ENCODE measurements at places on chromosomes 5 and 9.

- no peak for DNase-seq
Observed at GRCh38 chr9:99066571-99066970, 38.3 kb upstream of the TGFBR1 start.

GRCh38 chr5:17860660-17861315 lies 226.5 kb downstream of the TAF11L14 start:
- peak; percentile 36 for DNase-seq

GRCh38 chr5:10442576-10442975 lies 897 bp downstream of the ROPN1L start:
- no peak for DNase-seq

- DNase-seq, result no peak
Observed at GRCh38 chr9:127038531-127038930, 83.9 kb downstream of the ANGPTL2 start.

DNA sequence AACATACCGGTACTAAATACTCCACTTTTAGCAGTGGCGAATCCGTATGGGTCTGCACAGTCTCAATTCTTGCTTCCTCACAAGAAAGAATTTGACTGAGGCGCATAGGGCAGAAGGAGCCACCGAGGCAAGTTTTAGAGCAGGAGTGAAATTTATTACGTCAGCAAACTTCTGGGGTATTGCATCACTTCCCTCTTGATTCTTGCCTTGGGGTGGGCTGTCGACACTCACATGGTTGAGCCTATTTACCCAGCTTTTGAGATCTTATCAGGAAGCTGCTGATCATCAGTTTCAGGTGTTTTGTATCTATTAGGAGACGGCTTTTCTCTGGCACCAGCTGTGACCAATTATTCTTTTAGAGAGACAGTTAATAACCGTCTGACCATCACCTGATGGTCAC lies 111.5 kb upstream of the CCNH start:
- no peak for DNase-seq

- peak; percentile 61 for DNase-seq
Observed at GRCh38 chr5:39076757-39077728, 2.8 kb upstream of the RICTOR start.

GRCh38 chr5:177599731-177600507 lies at the start of gene B4GALT7:
B4GALT7 (plus strand) TSS chr5:177600132; CDS start chr5:177600211, 79 bp downstream.
- peak; percentile 82 for DNase-seq

- peak; percentile 94 for DNase-seq
Observed at GRCh38 chr5:32174011-32174870, at the start of gene GOLPH3. GOLPH3 (minus strand) TSS chr5:32174319; CDS start chr5:32174034, 285 bp downstream.

GRCh38 chr5:152288917-152289595 lies 116.0 kb downstream of the NMUR2 start:
- no peak for DNase-seq

GRCh38 chr9:121085661-121086060 lies 10.9 kb downstream of the CNTRL start:
- DNase-seq, result peak; percentile 40

DNA sequence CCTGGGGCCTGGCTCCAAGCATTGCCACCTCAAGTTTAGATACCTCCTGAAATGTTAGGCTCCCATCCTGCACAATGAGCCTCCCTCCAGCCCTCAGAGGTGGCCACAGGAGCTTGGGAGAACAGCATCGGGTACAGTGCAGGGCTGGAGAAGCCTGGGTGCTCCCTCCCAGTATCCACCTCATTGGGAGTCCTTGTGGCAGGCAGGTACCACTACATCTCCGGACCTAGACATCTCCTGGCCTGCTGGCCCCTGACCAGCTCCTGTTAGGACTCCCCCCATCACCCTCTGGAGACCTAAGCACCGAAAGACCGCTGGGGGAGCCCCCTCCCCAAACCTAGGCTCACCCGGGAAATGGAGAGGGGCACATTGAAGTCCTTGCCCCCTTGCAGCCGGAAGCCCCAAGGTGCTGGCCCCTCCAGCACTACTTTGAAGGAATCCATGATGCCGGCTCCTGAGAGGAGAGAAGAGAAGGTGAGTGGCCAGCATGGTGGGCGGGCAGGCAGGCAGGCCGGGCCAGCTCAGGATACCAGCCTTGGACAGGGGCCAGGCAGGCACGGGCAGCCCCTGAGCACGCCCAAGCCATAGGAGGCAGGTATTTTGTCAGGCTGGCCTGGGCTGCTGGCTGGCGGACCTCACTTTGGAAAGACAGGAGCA lies 1.2 kb downstream of the PDLIM7 start:
- peak; percentile 77 for DNase-seq

GRCh38 chr9:128894764-128895163 lies 12.8 kb downstream of the LRRC8A start:
- no peak for DNase-seq

GRCh38 chr5:5353681-5354080 lies 68.8 kb upstream of the ICE1 start:
- DNase-seq, result no peak

DNA sequence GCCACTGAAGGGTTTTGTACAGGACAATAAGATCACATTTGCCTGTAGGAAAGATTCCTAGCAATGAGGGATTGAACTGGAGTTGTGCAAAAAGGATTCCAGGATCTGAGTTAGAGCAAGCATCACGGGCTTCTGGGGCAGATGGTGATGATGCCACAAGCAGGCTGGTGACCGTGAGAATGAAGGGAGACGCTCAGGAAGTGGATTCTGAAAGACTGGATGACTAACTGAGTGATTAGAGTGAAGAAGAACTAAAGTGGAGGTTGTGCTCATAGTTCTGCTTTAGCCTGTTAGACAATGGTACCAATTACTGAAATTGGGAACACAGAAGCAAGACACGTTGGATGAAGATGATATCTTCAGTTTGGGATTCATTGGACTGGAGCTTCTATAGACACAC lies 168.2 kb downstream of the CD180 start:
- no peak for DNase-seq

DNA sequence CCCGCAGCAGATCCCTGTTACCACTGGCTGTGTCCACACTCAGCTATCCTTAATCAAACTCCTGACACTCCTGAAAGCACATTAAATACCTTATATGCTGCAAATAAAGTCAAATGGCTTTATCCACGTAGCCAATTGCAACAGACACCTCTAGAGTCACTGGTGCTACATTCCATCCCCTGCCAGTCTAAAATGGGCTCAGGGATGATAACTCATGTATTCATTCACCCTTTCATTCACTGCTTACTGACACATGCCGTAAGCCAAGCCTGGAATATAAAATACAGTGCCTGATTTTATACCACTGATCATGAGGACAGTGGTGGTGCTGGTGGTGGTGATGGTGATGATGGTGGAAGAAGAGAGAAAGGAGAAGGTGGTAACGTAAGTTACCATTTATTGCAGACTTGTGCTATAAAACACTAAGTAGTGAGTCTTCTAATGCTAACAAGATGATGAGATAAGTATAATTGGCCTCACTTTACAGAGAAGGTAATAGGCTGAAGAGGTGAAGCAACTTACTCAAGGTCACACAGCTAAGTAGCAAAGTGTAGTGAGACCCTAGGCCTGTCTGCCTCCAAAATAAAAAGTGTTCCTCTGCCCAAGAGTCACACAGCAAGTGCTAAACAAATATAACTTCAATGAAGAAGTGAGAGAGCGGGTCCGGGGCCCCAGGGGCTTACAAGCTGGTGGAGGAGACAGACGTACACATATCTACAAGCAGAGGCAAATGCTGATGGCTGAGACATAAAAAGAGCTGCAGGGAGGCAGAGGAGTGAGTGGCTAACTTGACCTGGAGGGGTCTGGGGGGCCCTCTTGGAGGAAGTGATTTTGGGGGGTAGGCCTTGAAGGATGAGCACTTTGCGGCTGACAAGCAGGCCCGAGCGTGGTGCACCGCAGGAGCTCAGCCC lies 1.2 kb downstream of the TTLL11 start:
- no peak for DNase-seq

DNA sequence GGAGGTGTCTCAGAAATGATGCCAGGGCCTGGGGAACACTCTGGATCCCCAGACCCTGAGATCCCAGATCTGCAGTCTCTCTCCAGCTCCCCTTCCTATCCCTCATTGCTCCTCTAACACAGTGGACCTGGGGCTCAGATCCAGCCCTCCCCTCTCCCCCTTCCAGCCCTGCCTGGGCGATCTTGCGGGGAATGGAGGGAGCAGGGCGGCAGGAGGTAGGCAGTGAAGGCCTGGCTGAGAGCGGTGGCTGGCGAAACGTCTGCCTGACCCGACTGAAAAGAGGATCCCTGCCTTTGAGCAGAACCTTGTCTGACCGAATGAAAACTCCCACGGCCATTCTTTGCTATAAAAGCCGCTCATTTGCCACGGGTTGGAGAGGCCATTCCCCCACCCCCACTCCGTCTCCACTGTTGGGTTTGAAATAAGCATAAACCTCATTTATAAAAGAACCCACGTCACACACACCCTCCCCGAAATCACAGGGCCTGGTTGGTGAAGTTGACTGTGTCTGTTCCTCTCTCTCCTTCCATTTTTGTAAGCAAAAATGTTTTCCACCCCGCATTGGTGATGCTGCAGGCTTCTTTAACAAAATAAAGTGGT lies 8.8 kb downstream of the MSX2 start:
- DNase-seq, result no peak

DNA sequence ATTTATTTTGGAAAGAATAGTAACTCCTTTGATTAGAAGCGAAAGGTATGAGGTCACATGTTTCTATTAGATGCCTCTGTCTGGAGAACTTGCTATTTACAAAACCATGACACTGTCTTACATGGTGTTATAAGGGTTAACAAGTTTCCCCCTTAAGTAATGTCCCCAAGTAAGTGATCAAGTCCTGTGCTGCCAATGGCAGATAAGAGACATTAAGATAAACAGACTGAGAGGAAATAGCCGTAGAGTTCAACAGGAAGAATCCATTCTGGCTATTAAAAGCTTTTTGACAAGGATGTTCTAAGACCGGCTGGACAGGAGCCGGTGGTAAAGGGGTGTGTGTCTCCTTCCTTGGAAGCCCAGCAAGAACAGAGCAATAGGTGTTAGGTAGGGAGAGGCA lies 257.5 kb downstream of the GADD45G start:
- DNase-seq, result no peak

DNA sequence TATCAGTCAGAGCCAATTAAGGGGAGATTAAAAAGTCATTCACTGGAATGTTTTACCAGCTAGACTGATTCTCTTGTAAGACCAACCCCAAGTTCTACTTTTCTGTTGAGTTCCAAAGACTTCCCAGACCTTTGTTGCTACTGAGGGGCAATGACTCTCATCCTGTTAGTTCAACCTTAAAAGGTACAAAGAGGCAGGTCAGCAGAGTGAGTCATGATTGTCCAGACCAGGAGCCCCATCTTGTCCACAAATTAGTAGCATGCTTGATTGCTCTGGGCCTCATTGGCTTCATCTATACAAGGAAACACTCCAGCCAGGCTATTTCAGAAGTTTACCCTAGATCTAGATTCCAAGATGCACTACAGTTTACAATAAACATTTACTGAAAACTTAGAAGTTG lies 79.9 kb upstream of the IL7R start:
- DNase-seq, result no peak
